ENCODE measurements at places on chromosomes 1 and 21.

GRCh38 chr1:41428738-41429640 lies 55.5 kb downstream of the EDN2 start:
- no peak for DNase-seq

DNA sequence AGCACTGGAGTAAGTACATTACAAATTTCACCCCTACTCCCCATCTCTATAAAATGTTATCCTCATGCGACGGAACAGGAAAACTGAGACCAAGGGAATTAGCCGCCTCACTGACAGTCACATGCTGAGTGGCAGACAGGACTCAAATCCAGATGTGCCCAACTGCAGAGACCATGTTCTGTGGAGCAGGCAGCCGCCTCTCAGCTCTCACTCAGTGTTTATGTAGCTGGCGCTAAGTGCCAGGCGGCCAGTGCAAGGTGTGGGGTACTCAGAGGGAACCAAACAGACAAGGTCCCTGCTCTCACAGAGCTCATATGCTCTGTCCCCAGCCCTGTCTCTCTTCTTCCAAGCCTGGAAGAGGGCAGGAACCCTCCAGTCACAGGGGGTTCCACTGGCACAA lies 5.1 kb downstream of the CAPZB start:
- DNase-seq: no peak

DNA sequence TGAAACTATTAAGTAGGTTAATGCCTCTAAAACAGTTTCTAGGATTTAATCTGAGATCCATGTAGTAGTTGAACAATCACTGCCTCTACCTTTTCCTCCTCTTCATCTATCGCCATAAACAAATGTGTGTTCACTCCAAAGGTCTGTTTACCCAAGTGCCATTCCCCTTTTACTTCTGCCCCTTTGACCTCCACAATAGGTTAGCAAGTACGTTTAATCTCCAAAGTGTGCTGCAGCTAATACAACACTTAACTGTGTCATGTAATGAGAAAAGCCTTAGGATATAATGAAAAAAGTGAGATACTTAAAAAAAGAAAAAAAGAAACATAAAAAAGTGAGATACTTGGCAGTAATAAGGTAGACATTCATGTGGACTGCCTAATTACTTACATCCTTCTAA lies 28.2 kb downstream of the GPBP1L1 start:
- DNase-seq: no peak

DNA sequence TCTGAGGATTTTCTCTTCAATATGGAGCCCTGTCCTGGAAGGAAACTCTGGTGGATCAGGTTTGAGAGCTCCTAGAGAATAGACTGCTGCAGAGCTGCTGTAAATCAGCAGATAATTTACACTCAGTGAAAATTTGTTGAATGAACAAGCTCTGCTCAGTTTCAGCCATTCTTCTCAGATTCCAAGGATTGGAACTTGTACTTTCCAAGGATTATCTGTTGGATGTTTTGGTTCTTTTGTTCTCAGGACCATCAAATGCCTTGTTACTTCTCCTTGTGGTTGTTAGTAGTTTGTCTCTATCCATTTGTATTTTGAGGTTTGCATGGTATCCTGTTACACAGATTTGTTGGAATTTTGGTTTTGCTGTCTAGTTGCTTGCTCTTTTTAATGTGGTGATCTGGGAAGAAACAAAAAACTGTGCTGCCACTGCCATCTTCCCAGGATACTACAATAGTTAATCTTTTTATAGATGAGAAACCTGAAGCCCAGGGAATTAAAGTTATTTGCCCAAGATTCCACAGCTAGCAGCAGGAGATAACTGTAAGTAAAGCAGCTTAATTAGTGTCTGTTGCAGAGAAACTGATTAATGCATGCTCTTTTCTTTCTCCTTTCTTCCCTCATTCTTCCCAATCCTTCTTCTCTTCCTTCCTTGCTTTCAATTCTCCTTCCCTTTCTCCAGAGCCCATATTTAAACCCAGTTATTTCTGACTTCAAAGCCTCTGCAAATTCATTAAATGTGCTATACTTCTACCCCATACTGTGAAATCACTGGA lies 21.7 kb upstream of the KIFAP3 start:
- DNase-seq: no peak

- DNase-seq: no peak
Observed at GRCh38 chr21:15066123-15066575, 1.3 kb upstream of the NRIP1 start.

GRCh38 chr1:209443361-209443931 lies 140.1 kb upstream of the CAMK1G start:
- no peak for DNase-seq

DNA sequence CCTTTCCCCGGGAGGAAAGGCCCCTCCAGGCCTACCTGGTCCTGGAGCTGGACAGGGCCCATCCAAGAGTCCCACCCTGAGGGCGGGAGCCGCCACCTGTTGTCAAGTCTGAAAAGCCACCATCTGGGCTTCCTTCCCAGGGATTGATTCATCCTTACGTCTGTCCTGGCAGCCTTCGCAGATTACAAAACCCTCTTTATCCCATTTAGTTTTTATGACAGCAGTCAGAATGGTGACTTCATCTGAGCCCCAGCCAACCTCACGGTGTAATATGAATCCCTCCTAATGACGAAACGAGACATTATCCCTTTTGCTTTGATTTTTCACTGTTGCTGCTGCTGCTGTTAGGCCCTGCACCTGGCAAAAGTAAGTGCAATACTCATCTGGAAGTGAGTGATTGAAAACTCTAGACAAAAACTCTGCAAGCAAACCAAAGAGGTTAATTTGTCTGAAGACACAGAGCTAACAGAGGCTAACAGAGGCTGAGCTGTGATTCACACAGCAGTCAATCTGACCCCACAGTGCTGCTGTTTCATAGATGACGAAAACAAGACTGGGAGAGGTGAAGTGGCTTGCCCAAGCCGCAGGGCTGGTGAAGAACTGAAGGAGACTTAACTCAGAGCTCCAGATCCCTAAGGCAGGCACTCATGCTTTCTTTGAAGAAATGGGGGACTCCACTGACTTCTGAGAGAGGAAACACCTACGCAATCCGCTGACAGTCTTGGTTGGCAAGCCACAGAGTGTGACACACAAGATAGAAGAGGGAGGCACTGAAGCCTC lies 30.0 kb upstream of the S100A7 start:
- no peak for DNase-seq

GRCh38 chr1:232943679-232944252 lies 6.6 kb upstream of the NTPCR start:
- DNase-seq: no peak

DNA sequence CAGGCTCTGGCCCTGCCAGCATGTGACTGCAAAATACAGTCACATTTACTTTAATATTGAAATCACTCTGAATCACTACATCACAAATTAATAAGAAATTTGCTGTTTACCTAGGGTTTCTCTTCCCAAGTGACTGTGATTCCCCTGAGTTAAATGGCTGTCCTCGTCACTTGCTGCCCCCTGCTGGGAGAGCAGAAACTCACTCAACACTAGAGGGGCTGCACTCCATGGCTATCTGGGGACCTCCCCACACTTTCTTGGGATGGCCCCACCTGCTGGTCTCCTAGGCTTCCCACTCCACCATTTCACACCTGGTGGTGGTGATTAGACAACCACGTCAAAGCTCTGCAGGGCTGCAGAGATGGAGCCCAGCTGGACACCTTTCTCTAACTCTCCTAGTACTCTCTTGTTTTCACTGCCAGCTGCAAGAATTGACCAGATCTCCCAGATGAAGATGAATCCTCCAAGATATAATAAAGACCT lies 63.4 kb downstream of the CD2 start:
- no peak for DNase-seq

- no peak for DNase-seq
Observed at GRCh38 chr1:237387144-237387505, 345.1 kb downstream of the RYR2 start.

- no peak for DNase-seq
Observed at GRCh38 chr1:78722947-78723346, 73.3 kb downstream of the IFI44 start.

DNA sequence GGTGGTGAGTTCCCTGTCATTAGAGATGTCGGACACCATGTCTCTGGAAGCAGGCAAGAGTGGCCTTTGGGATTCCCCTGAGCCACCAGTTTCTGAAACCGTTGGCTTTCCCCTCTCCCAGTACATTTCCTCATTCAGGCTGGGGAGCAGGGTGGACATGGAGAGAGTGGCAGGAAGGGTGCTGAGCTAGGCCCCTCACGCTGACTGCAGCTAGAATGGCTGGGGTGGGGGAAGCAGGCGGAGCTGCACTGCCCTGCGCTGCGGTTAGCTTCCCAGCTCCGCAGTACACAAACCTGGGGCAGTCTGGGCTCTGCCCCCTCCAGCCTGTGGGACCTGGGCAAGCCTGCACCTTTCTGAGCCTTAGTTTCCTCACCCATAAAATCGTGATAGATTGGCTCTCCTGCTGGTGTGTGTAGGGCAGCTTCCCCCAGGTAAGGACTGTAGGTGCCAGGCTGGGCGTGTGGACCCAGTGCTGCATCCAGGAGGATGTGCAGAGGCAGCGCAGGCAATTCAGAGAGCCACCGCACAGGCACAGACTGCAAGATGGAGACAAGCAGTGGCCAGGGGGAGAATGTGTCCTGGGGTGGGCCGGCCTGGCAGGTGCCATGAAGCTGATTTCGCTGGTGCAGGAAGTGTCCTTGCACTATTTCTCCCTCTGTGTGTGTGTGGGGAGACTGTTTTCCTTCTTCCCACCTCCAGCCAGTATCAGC lies 3.0 kb downstream of the PLA2G2F start:
- DNase-seq: no peak

DNA sequence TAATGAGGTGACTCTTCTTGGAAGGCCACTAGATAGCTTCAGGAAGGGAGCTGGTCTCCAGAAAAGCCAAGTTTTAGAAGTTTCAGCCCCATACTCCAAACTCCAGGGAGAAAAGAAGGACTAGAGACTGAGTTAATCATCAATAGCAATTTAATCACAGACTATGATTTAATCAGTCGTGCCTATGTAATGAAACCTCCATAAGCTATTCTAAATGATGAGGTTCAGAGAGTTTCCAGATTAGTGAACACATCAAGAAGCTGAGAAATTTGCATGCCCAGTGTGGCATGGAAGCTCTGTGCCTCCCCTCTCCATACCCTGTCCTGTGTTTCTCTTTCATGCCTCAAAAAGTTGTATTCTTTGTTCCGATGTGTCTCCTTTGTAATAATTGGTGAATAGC lies 49.2 kb upstream of the CCDC190 start:
- no peak for DNase-seq

- no peak for DNase-seq
Observed at GRCh38 chr1:17955302-17956285, 152.0 kb upstream of the IGSF21 start.

- no peak for DNase-seq
Observed at GRCh38 chr1:235851939-235852338, 14.8 kb downstream of the LYST start.

DNA sequence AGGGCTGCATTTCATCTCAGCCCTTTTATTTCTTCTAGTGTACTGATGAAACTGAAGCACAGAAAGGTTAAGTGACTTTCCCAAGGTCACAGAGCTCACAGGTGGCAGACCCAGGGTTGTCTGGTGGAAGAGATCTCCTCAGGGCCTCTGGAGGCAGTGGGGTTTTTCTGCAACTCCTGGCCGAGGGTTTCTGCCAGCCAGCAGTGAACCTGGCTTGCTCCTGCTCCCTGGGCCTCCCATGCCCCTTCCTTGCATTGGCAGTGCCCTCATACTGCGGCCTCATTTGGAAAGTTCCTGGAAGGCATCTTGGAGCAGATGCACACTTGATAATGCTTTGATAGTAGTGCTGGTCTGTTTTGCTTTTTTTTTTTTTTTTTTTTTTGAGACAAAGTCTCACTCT lies 7.7 kb downstream of the GALNT2 start:
- DNase-seq: no peak

- no peak for DNase-seq
Observed at GRCh38 chr1:179823693-179824092, 53.9 kb downstream of the TOR1AIP2 start.

DNA sequence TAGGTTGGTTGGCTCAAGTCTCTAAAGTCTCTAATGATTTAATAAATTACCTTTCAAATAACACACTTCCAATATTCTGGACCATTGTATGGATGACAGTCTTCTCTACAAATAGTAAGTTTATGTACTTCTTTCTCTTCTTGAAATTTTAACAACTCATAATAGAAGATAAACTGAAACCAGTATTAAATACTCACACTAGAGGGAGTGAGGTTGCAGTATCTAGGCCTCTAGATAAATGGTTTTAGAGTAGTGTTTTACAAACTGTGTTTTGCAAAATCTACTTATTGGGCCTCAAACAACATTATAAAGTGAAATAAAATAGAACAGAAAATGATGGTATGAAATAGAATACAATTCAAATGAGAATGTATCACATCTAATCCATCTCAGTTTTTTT lies 479.9 kb upstream of the BRINP3 start:
- no peak for DNase-seq

GRCh38 chr1:155864393-155864792 lies 5.0 kb downstream of the SYT11 start:
- no peak for DNase-seq

DNA sequence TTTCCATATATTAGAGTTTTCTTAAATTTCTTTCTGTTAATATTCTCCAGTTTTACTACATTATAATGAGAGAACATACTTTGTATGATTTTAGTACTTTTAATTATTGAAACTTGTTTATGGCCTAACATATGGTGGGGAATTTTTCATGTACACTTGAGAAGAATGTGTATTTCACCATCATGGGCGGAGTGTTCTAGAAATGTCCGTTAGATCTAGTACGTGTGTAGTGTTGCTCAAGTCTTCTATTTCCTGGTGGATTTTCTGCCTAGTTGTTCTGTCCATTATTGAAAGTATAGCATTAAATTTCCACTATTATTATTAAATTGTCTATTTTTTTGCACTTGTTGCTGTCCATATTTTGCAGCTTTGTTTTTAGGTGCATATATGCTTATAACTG lies 64.0 kb upstream of the RGS21 start:
- DNase-seq: no peak

GRCh38 chr1:172700556-172700955 lies 41.7 kb downstream of the FASLG start:
- no peak for DNase-seq

DNA sequence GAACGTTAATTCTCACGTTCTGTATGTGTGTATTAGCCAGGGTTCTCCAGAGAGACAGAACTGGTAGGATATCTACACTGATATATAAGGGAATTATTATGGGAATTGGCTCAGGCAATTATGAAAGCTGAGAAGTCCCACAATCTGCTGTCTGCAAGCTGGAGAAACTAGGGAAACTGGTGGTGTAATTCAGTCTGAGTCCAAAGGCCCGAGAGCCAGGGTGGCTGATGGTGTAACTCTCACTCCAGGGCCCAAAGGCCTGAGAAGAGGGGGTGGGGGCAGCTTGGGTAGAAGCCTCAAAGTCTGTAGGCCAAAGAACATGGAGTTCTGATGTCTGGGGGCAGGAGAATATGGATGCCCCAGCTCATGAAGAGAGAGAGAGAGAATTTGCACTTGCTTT lies 13.3 kb upstream of the VASH2 start:
- no peak for DNase-seq

- DNase-seq: peak; percentile 50
Observed at GRCh38 chr1:151165281-151165737, 393 bp downstream of the LYSMD1 start.

DNA sequence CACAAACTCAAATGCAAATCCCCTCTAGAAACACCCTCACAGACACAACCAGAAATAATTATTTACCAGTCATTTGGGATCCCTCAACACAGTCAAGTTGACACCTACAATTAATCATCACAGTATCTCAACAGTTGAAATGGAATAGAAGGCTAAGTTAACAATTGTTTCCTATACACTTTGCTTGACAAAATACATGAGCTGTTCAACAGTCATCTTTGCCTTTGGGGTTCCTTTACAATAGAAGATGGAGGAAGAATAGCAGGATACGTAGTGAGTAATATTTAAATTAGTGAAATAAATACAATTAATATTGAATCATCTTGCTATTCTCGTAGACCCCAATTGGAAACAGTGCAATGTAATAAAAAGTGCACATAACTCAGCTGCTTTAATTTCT lies 487.3 kb upstream of the ADAMTS5 start:
- DNase-seq: no peak
